Activated T-helper 17 cell treated with anti-CD3 and anti-CD28 coated beads, Interleukin-2, amount 50 U/mL, for 72 hours (primary cell): ENCODE measurements at places on chromosomes 4 and X. TPM values are rescaled to one million over a fixed set of nuclear protein-coding genes. Genes with fewer than 3 reads are reported as not detected.

The CSAG3 gene
- total RNA-seq, result not detected

The TCP11X1 gene
- not detected for total RNA-seq

The UCHL1 gene
- total RNA-seq, result 4.9 TPM

The SSX4 gene
- not detected for total RNA-seq

The IGFBP7 gene
- not detected for total RNA-seq

The NAAA gene
- 36.5 TPM for total RNA-seq

The SRPX gene
- 1.4 TPM for total RNA-seq

The TLR10 gene
- total RNA-seq, result 0.19 TPM

The SSX4B gene
- not detected for total RNA-seq

The VEGFD gene
- total RNA-seq, result not detected

The PRR32 gene
- not detected for total RNA-seq

The KLKB1 gene
- not detected for total RNA-seq

The KLHL2 gene
- 27.3 TPM for total RNA-seq

The PIN4 gene
- total RNA-seq, result 4.5 TPM

The CLIC2 gene
- total RNA-seq, result not detected

The GPC3 gene
- total RNA-seq, result 0.15 TPM

The DOK7 gene
- not detected for total RNA-seq

The NKX6-1 gene
- not detected for total RNA-seq

The EGFL6 gene
- total RNA-seq, result 0.21 TPM

The EPHA5 gene
- not detected for total RNA-seq

The MAGEA12 gene
- total RNA-seq, result not detected

The ABCB7 gene
- 76.9 TPM for total RNA-seq

The MAGEB10 gene
- total RNA-seq, result not detected

The TRIM60 gene
- not detected for total RNA-seq

The GASK1B gene
- total RNA-seq, result not detected

The PHKA2 gene
- total RNA-seq, result 30.2 TPM

The WWC2 gene
- total RNA-seq, result 0.76 TPM

The OPRPN gene
- not detected for total RNA-seq

The TEX13D gene
- not detected for total RNA-seq

The KIT gene
- total RNA-seq, result 0.69 TPM

The INTU gene
- 0.05 TPM for total RNA-seq

The DCAF12L1 gene
- total RNA-seq, result not detected

The REPS2 gene
- total RNA-seq, result 0.26 TPM

The CENPVL2 gene
- not detected for total RNA-seq

The GAGE1 gene
- total RNA-seq, result not detected

The SATL1 gene
- not detected for total RNA-seq

The NLRP2B gene
- total RNA-seq, result not detected

The ADD1 gene
- total RNA-seq, result 220 TPM

The TEX13C gene
- total RNA-seq, result not detected

The KCNE5 gene
- total RNA-seq, result 0.19 TPM

The TRPC5OS gene
- total RNA-seq, result not detected

The NMU gene
- total RNA-seq, result 1.0 TPM

The PNPLA4 gene
- total RNA-seq, result 7.8 TPM

The SLAIN2 gene
- 38.5 TPM for total RNA-seq

The METTL14 gene
- total RNA-seq, result 44.2 TPM

The SLBP gene
- total RNA-seq, result 68.2 TPM

The FSTL5 gene
- not detected for total RNA-seq

The LIMCH1 gene
- not detected for total RNA-seq

The MAGEC2 gene
- total RNA-seq, result not detected

The SERTM2 gene
- total RNA-seq, result not detected

The CACNA1F gene
- 0.82 TPM for total RNA-seq

The SULT1E1 gene
- not detected for total RNA-seq

The SYNPO2 gene
- total RNA-seq, result 0.32 TPM

The MAOB gene
- not detected for total RNA-seq

The MTNR1A gene
- total RNA-seq, result not detected

The TSPAN7 gene
- 1.2 TPM for total RNA-seq

The DGAT2L6 gene
- total RNA-seq, result not detected

The MCUB gene
- total RNA-seq, result 62.4 TPM
